ENCODE measurements at places on chromosomes 5 and 9.

GRCh38 chr9:84789463-84789830 is 119.9 kb downstream of the NTRK2 start:
- no peak for DNase-seq

GRCh38 chr5:116359592-116359991 is 215.0 kb downstream of the SEMA6A start:
- DNase-seq: no peak

DNA sequence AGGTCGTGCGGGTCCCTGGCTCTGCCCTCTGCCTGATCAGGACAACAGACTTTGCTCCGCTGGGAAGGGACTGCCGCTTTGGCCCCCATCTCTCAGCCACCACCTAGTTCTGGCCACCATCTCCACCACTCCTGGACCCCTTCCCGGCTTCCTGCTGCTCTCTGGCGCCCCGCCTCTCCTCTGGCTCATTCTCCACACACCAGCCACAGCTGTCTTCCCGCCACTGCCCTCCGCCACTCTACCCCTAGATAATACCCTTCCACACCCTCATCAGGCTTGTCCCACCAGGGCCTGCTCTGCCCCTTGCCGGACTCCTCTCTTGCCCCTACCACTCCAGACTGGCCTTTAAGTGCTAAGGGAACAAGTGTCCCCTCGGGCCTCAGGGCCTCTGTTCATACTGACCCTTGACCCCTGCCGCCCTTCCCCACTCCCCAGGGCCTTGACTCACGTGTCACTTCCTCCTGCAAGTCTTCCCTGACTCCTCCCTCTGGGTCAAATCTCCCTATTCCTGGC is 3.0 kb upstream of the CDX1 start:
- no peak for DNase-seq

GRCh38 chr9:6449645-6450044 is 36.6 kb downstream of the UHRF2 start:
- no peak for DNase-seq

GRCh38 chr5:139960723-139961383 is 82.2 kb downstream of the NRG2 start:
- DNase-seq: no peak

GRCh38 chr9:107992271-107992670 is 502.7 kb upstream of the KLF4 start:
- DNase-seq: no peak

DNA sequence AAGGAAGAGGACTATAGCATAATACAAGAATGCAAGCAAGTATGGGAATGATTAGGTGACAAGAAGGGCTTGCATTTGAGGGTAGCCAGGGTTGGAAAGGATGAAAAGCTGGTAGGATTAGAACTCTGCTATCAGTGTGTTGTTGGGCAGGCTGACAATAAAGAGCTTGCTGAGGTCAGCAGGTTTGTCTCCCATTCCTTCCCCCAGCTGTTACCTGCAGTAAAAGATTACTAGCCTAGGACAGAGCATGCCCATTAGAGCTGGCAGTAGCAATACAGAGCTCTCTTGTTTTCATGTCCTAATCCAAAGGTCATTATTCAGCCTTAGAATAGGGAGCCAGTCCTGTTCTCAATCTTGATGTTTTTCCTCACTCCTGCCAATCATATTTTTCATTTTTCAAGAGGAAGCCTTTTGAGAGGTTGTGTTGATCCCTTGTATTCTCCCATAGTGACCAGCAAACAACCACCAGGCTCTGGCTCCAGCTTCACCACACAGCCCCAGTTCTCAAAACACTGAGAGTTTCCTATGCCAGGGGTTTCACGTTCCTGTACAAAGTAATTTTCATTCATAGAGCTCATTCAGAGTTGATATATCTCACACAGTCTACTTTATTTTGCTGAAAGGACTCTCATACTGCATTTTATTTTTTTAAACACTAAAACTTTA is 71.7 kb downstream of the OR2K2 start:
- DNase-seq: no peak

DNA sequence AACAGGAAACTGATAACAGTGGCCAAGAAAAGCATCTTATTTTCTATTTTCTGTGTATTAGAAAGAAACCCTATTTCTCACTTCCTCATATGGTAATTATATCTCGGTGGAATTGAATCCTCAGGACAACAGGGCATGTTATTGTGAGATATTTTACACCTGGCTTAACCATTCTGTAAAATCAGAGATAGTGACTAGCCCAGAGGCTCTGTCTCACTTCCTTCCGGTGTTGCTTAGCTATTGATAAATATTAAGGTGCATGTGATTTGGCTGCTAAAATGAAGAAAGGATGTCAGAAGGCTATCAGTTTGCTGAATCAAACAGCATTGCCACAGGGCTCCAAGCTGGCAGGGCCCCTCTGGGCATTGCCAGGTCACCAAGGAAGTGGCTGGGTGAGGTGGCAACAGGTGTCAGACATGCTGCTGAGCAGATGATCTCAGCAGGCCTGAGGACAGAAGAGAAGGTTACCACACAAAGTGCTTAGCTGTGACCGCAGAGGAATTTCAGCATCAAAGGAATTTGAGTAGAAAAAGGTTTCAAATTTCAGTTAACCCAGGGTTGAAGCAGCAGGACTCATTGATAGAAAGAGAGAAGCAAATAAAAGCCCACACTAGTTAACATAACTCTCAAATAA is 330.7 kb downstream of the PDE4D start:
- no peak for DNase-seq

DNA sequence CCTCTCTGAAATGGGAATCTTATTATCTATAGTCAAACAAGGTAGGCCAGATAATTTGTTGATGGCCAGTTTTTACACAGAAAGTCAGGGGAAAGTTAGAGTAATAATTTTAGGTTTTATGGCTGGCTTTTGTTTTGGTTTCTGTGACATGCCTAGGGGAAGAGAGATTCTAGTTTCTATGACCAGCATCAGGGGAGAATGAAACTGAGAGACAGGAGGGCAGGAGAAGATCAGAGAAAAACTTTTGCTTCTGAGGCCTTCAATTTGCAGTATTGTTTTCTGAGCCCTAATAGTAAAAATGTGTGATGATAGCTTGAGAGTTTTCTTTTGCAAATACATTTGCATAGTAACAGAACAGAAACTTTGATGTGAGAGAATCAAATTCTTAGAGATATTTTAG is 564.3 kb downstream of the ZNF608 start:
- no peak for DNase-seq

DNA sequence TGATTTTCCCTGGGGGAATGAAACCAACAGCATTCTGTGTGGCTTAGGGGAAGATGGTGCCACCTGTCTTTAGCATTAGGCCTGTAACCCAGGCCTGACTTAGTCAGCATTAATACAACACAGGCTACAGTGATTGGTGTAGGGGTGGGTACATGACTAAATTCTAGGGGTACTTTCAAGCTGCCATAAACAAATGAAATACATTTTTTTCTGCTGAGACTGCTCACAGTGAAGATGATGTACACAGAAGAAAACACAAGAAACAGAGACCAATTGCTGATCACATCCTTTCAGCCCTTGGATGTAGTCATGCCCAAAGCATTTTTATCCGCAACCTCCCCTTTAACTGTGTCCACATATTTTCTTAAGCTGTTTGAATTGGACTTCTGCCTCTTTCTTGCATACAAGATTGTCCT is 527.2 kb downstream of the KCTD16 start:
- no peak for DNase-seq

DNA sequence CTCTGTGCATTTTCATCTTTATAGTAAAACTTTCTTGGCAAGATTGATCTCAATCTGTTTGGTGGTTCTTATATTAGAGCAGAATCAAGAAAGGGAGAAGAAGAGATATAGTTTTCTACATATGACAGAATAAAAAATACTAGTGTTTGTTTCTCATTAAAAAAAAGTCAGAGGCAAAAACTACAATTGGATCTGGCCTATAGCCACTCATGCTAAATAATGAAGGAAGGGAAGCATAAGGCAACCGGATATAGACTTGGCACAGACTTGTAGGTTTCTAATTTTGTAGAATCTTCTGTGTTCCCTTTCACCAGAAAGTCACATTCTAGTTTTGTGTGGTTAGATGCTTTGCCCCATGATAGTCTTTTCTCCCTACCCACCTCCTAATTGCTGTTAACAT is 306.2 kb downstream of the PIK3R1 start:
- DNase-seq: no peak

DNA sequence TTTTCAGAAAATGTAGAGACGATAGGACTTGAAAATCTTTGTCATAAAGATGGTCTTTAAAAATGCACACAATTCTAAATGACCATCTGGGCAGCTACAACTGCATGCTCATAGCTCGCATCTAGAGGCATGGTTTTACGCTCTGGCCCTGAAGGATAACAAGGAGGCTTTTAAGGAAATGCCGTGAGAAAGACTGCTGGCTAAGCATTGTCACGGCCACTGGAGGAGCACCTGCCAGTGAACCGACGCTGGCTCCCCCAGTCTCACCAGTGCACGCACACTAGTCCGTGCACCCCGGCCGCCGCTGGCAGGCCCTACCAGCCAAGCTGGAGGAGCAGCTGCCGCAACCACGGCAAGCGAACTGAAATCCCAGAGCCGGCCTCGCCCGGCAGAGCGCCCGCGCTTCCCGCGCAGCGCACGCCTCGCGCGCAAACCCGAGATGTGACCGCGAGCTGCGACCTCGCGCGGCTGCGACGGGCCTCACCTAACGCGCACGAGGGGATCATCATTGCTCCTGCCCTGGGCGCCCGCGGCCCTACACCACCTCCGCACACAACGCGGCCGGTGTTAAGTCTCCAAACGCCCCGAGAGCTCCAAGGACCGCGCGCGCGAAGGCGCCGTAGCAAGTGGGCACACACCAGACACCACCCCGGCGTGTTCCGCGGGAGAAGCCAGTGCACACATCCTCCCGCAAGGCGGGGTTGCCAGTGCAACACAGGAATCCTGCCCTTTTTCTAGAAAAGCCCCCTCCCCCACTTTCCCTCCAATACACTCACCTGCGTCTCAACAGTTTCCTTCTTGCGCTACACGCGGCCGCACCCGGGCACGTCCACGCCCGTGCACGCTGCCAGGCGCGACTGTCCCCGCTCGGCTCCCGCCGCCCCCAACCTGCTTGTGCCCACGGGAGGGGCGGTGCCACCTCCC is 5.3 kb downstream of the ELAVL2 start:
- no peak for DNase-seq

- DNase-seq: no peak
Measured at GRCh38 chr9:18012170-18012569, 433.3 kb downstream of the SH3GL2 start.

DNA sequence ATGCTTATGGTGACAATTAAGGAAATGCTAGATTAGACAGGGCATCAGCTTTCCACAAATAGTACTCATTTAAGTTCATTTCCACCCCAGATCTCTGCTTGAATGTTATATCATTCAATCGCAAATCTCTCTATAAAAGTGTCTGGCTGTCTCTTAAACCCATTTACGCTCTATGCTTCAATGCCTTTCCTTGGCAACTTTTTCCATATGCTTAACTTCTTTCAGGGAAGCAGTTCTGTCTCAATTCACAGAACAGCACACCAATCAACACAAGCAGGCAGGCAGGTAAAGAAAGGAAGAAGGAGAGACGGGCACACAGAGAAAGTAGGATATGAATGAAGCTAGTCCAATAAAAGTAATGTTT is 243.1 kb downstream of the DENND1A start:
- DNase-seq: no peak

DNA sequence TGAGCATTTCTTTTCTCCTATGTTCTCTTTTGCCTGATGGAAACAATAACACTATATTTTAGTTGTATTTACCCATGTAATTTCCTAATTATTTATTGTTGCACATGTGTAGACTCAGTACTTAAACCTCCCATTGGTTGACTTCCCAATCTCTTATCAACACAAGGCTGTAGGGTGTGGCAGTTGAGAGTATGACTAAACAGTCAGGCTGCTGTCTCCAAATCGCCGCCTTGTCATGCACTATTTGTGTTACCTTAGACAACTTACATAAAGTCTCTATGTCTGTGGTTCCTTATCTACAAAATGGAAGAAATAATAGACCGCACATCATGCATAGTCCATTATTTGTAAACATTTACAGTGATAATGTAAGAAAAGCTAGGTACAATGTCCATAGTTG is 68.9 kb upstream of the EFNA5 start:
- DNase-seq: no peak

DNA sequence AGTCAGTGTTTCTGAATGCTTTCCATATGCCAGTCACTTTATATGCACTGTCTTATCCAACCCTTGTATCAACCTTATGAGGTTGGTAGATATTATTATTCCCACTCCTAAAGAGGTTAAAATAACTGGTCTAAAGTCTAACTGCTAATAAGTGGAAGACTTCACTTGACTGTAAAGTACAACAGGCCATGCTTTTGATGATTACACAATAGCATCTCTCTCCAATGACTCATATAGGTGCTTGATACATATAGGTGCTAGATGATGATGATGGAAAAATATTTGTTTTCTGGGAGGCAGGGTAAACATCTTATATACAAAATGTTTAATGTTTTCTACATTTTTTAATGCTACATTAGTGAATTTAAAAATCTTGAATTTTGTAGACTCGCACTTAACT is 75.9 kb upstream of the NR3C1 start:
- DNase-seq: no peak

- DNase-seq: no peak
Measured at GRCh38 chr5:11518676-11519075, 385.6 kb downstream of the CTNND2 start.

GRCh38 chr9:127004946-127005769 is 90.6 kb downstream of the RALGPS1 start:
- DNase-seq: peak; percentile 45

DNA sequence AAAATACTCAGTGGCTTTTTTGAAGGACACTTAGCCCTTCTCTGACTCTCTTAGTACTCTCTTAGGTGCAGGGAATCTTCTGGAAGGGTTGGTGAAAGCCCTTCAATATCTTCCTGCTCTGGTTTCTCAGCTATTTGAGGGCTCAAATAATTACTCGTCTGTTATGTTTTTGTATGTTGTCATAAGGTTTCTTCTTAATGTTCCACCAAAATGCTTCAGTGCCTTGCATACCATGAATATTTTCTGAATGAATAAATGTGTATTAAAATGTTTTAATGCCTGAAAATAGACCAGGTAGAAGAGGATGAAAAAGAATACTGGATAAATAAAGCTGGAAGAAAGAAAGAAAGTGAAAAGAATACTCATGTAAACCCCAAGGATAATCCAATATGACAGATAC is 124.3 kb downstream of the STK32A start:
- DNase-seq: no peak

GRCh38 chr9:36407122-36407723 is 7.2 kb upstream of the RNF38 start:
- peak; percentile 14 for DNase-seq

DNA sequence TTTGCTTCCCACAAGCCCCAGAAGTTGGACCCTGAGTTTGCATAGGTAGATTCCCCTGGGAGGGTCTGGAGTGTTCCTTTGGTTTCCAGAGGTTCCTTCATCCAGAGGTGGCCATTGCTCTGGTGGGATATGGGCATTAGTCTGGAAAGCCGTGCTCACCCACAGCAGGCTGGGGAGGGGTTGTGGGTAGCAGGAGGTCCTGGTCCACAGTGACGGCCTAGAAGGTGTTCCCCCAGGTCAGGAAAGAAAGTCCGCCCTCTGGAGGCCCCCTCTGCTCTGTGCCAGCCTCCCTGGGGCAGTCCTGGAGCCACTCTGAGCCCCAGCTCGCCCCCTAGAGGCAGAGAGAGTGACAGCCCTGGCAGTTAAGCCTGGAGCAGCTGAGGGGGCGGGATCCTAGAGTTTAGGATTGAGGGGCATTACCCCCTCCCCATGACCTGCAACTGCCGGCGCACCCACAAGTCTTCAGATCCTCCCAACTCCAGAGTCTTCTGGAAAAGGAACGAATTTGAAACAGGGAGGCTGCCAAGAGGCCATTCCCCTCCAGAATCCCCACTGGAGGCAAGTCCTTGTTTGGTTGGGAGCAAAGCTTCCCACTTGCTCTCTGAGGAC is 36.8 kb downstream of the NDST1 start:
- peak; percentile 42 for DNase-seq
